ENCODE measurements at places on chromosomes 13 and 19.
A peak's percentile ranks its signal among the peaks of the same experiment; 100 is the strongest.

GRCh38 chr13:33879118-33879517, 61.2 kb downstream of the RFC3 start:
- ATAC-seq: peak; percentile 59

- peak; percentile 87 for ATAC-seq
Observed at GRCh38 chr13:62931853-62932252, 1516.2 kb upstream of the PCDH20 start.

DNA sequence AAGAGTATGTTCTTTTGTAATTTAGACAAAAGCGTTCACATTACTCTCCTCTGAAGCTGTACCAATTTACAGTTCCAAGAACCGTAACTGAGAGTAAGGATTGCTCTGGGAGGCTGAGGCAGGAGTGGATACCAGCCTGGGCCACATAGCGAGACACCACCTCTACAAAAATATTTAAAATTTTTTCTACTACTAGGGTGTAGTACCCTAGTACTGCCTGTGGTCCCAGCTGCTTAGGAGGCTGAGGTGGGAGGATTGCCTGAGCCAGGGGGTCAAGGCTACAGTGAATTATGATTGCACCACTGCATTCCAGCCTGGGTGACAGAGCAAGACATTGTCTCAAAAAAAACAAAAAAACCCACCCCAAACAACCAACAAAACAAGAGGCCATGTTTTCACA, 12.1 kb upstream of the CYP2A6 start:
- ATAC-seq: no peak

DNA sequence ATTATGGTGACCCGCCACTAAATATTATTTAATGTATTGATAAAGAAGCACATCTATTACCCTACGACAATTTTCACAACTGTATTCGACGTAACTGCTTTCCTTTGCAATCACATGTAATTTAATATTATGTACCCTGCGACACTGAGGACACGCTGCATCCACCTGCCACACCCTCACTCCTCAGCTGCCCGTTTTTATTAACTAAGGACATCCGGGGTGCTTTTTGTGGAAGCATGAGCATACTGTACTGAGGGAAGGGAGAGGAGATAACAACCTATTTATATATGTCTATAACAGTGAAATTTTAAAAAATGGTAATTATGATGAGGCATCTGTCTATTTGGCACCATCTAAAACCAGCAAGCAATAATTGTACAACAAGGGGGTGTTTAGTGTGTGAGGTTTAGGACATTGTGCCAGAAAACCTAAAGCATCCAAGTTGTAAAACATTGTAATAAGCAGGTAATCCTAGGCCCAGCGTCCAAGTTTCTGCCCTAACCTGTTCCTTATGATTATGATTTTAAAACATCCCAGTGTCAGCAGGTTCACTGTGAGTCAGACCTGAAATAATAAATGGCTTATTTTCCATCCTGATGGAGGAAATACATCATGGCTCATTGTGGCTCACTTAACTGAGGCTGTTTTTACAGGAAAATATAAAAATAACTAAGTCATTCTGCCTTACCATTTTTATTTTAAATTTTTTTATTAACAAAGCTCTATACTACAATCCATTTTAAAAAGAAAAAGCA, 56.3 kb downstream of the FOXO1 start:
- ATAC-seq: no peak

- ATAC-seq: no peak
Observed at GRCh38 chr13:20353973-20354372, 121.9 kb upstream of the GJB6 start.

DNA sequence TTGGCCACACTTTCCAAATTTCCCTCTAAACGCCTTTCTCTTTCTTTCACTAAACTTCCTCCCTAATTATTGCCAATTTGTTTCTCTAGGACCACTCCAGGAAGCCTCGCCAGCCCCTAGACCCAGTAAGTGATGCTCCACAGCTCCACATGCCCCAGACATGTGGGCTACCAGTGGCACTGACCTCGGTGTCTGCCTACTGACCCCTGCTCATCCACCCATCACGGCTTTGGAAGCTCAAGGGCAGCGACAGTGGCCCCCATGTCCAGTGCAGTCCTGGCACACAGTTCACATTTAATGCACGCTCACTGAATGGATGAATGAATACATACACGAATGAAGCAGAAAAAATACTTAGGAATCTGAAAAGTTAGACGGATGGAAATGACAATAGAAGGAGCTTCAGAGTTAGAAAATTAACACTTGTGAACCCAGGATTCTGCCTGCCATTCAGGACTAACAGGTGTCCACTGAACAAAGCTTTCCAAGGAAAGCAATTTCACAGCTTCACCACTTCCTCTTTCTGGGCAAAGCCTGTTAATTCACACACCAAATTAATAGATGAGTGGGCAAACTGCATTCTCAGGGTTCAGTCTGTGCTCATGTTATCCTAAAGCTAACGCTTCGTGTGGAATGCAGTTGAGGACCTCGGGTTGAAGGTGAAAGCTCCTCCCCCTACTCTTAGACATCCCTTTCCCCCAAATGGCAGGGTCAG, 50.9 kb downstream of the CCDC70 start:
- ATAC-seq: no peak

- peak; percentile 59 for ATAC-seq
Observed at GRCh38 chr19:956766-957440, 27.2 kb upstream of the WDR18 start.

GRCh38 chr13:51524312-51524711, 60.0 kb upstream of the WDFY2 start:
- ATAC-seq: 0 out of 3 replicates have a peak, but pooled peaks have one; percentile 28

DNA sequence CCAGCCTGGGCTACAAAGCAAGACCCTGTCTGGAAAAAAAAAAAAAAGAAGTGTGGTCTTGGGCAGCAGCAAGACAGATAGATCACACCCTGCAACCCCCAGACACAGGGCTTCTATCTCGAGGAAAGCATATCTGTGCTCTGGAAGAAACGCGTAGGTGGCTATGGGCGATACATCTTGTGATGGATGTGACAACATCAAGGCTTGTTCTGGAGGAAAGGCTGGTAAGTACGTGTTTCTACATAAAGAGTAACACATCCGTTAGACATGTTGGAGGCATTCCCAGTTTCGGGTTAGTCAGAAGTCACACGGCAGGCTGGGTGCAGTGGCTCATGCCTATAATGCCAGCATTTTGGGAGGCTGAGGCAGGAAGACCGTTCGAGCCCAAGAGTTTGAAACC, 6.6 kb upstream of the DHDH start:
- ATAC-seq: peak; percentile 76

GRCh38 chr19:32203161-32203560, 142.2 kb upstream of the ZNF507 start:
- no peak for ATAC-seq

DNA sequence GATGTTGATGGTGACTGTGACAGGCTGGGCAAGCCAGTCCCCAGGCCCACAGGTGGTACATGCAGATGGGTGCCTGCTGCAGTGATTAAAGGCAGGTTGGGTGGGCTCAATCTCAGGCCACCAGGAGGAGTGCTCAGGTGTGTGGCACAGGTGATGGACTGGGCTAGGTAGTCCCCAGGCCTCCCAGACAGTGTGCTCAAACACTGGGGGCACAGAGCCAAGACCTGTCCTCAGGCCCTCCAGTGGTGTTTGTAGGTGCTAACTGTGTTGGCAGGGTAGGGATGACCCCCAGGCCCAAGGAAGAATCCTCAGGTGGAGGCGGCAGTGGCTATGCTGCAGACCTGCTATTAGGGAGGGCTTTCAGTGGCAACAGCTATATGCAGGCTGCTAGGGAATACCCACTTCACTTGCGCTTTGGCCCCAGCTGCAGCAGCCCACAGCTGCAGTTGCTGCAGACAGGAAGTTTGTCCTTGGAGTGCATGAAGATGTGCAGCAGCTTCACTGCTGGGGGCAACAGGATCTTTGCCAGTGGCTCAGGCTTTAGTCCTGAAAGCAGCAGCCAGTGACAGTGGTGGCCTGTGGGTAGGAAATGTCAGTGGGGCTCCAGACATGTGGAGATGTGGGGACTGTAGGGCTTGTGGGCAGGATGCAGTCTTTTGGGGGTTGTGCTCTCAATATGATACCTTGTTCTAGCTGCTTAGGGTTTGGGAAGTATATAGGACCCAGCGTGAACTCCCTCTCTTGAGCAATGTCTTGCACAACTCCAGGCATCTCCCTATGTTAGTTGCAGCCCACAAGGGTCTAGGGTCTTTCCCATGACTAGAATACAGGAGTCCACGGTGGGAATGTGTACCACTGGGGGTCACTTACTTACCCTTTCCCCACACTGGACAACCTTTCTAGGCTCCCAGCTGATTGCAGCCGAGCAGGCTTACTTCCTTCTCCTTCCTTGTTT, 54.1 kb upstream of the MLNR start:
- no peak for ATAC-seq

- ATAC-seq: no peak
Observed at GRCh38 chr19:23986623-23987022, 71.9 kb downstream of the ZNF726 start.

DNA sequence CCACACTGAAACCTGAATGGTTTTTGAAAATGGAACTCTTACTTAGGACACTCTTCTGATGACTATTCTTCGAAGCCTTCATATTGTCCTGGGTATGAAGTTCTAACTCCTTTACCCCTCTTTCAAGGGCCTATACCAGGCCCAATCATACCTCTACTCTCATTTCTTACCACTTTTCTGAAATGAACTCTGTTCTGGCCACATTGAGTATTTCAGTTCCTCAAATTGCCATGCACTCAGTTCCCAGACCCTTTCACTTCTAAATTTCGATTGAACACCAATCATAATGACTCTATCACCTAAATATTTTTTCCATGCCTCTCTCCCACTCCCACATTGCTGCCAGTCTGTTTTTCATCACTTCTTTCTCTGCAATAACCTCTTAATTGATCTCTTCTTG, 53.7 kb downstream of the LACC1 start:
- ATAC-seq: no peak

DNA sequence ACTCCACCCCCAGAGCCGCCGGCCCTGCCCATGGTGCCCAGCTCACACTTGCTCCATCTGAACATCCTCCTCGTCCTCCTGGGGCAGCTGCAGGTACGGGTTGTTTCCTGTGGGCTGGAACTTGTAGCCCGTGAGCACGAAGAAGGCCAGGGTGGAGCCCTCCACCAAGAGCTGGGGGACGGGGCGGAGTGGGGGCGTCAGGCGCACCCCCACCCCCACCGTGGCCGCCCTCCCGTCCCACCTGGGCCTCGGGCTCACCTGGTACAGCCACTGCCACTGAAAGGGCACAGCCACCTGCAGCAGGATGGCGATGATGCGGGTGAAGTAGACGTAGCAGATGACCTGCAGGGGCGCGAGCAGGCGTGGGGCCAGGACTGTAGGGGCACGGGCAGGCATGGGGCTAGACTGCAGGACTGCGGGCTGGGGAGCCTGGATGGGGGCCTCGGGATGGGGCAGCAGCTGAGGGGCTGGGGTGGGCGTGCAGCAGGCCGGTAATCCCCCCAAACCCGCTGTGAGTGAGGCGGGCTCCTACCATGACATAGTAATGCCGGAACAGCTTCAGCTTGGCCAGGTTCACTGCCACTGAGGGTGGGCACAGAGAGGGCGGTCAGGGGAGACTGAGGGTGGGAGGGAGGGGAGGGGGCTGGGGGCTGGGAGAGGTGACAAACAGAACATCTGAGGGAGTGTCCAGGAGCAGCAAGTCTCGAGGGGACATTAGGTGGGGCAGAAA, 6.3 kb downstream of the GPR108 start:
- ATAC-seq: no peak

DNA sequence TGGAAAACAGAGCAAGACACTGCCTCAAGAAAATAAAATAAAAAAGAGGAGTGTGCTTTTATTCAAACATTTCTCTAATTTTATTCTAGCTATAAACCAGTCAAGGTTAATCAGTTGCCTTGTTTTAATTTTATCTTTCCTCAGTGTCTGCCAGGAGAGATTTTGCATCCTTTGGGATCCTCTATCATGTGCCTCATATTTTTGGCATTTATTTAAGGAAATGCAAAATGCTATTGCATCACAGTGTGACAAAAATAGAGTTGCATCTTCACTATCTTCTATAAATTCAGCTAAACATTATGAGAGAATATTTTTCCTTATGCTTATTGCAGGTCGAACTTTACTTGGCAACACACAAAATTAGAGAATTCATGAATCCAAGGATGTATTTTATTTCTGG, 639.0 kb upstream of the KLF12 start:
- ATAC-seq: no peak

DNA sequence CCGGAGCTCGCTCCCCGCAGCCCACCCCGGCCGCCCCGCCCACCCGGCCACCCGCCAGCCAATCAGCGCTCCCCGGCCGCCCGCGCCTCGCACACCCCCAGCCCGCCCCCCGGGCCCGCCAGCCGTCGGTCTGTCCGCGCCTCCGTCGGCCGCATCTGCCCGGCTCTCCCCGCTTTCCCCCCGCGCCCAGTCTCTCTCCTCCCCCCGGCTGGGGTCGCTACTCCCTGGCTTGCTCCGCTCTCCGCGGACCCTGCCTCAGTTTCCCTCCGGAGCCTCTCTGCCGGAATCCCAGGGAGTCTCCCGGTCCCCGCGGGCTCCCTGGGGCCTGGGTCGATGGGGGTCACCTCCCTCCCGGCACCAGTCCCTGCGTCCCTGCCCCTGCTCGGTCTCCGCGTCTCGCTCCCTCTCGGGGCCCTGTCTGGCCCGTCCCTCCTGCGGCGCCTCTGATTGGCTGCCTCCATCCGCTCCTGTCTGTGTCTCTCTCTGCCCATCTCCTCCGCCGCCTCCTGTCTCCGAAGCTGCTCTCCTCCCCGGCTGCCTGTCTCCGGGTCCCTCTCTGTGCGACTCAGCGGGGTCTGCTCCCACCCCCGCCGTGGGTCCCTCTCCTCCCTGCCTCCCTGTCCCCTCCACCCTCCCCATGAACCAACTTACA, 484 bp downstream of the IL11 start:
- ATAC-seq: peak; percentile 90

DNA sequence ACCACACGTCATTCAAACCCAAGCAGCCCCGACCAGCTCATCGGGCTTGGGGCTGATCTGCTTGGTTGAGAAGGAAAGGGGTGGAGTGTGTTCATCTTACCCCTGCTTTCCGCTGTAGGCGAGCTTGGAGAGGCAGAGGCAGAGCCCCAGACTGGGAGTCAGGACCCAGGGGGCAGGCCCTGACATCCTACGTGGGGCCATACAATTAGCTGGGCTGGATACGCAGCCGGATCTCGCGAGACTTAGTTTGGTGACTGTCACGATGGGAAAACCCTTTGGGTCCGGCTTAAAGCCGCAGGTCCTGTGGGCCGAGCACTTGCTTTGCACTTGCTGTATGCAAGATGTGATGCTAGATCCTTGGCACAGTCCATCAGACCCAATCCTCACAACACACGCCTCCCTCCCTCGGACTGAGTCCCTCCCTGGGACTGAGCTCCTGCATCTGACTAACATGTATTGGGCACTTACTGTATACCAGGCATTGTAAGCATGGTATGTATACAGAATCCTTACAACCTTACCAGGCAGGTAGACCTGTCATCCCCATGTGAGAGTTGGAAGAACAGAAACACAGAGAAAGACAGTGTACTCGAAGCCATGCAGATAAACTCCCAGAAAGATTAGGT, 3.7 kb downstream of the CEACAM16 start:
- ATAC-seq: no peak
